Hindlimb muscle (tissue), 1 donor: ENCODE measurements at places on chromosomes 7 and 10.
A peak's percentile ranks its signal among the peaks of the same experiment; 100 is the strongest.

GRCh38 chr10:86953747-86954680 is 3.4 kb downstream of the MMRN2 start:
- peak; percentile 71 for DNase-seq

GRCh38 chr10:132710746-132711612 is 75.0 kb downstream of the NKX6-2 start:
- DNase-seq: no peak

DNA sequence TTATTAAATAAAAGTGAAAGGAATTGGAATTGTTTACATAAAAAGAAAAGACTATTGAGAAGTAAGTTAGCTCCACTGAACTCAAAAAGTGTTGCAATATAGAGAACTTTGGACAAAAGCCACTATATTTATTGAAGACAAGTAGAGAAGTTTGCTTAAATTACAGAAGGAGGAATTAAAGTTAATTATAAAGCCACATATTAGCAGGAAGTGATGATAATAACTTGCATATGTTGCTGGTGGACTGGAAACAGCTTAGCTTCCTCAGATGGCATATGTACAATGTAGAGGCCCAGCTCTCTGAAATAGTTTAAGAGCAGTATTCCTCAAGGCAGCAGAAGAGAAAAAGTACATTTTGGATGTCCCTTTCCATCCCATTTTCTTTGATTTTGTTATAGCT is 400.7 kb downstream of the GATA3 start:
- DNase-seq: no peak

DNA sequence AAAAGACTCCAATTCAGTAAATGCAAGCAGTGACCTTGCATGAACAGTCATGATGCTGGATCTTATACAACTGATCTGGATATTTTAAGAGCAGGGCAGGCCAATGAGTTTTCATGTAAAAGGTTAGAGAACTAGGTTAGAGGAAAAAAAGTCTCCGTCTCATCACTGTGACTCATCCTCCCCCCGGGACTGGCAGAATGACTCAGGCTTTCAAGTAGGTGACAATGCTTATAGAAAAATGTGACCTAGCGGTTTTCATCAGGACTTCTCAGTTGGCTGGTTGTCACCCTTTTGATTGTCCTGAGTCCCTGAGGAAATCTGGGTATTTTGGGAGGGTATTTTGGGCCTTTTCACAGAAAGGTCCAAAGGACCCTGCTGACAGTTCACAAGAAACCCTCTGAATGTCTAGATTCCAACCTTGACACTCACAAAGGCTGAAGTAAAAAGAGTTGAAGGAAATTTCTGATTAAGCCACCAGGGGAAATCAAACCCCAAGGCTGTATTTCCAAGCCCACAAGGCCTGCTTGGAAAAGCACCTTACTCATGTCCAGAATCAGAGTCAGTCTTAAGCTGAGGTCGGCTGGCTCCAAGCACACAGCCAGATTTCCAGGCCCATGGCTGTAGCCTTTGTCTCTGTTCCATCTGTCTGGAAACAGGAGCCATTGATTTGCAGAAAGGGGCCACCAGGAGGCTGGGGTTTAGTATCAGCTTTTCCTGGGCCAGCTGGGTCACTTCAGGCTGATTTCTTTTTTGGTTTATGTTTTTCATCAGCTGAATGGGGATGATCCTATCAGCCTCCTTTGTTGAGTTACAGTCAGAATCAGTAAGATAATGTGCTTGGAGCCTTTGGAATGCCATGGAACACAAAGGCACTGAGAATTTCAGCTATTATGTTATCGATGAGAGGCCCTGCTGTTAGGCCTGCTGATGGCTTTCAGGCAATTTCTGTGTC is 226.4 kb upstream of the HABP2 start:
- no peak for DNase-seq

DNA sequence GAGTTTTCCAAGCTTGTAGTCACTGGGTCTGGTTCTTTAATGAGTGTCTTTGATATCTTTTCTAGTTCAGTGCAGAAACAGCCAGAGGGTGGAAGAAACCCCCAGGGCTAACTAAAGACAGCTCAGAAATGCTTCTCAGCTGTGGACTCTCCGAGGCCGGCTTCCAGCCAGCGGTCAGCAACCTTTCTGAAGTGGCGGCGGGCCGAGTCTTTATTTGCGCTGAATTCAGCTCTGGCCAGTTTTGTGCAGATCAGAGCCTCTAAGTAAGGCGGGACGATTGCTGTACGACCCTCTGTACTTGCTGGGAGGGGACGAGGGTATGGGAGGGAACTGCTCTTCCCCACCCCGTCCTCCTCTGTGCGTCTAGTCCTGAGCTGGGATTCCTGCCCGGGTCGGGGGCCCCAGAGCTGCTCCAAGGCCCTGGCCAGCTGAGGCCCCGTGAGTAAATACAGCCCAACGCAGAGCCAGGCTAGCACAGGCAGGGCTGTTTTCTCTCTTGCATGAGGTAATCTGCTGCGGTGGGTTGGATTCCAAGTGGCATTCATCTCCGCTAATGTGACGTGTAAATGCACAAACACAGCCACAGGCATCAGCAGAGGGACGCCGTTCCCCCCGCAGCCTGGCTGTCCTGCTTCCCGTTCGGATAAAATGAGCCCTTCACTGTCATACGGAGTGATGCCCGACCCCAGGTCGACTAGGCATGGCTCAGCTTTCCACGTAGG is 159.8 kb downstream of the PIP4K2A start:
- peak; percentile 88 for DNase-seq

GRCh38 chr10:88687853-88688467 is 18.1 kb upstream of the LIPK start:
- DNase-seq: no peak

DNA sequence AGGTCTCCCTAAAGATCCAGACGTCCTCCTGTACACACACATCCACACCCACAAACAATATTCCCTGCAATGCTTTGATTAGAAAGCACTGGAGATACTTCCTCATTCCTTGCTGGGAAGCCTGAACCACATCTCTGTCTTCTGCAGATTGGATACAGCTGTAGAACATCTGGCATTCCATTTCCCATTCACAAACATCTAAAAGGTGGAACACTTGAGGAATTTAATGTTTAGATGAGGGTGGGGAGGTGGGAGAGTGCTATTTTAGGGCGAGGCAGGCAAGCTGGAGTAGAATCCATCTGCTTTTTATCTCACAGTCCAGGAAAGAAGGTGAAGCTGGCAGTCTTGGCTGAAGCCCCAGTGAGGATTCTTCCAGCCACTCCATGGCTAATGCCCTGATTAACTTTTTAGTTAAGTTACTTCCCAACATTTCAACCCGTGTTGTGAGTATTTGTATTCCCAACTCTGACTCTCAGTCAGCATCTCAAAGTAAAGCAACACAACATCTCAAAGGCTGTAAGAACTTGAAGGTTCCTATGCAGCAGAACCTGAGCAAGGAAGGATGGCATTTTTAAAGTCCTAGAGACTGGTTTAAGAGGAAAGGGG is 46.1 kb downstream of the CYTH3 start:
- DNase-seq: no peak

GRCh38 chr7:111239437-111239836 is 148.5 kb downstream of the LRRN3 start:
- no peak for DNase-seq

- DNase-seq: no peak
These were observed 50.1 kb upstream of the IFRD1 start for GRCh38 chr7:112400141-112400540.

- no peak for DNase-seq
These were observed 187.5 kb downstream of the GPAM start for GRCh38 chr10:111996103-111996502.

DNA sequence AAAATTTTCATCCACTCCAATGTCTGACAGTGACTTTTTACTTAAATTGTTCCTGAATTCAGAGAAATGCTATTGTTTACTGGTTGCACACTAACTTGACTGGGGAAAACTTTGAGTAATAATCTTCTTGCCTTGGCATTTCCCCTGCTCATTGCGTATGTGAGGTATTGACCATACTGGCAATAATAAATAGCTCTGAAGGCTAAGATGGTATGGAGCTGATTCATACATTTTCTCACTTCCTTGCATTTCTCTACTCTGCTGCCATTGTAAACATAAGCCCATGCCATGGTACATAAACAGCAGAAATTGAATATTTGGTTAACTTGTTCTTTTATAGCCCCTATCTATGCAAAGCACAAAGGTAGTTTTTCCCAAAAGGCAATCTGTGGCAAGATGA is 290.0 kb downstream of the RNLS start:
- DNase-seq: no peak

DNA sequence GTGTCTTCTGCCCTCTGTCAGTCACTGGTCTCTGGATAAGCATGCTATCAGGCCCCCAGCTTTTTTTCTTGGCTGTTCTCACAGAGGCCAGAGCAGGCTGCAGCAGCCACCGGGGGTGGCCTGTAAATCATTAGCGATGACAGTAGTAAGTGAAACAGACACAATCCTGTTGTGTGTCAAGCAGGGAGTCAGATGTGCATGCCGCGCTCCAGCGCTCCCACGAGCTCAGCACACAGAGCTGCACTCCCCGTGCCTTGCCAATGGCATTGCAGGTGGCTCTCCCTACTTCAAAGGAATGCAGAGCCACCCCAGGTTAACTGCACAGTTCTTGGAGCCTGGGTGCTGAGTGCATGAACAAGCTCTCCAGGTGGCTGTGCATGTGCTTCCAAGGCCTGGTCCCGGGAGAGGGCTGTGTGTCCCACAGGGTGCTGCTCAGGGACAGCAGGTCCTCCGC is 226.1 kb downstream of the GLRX3 start:
- no peak for DNase-seq

DNA sequence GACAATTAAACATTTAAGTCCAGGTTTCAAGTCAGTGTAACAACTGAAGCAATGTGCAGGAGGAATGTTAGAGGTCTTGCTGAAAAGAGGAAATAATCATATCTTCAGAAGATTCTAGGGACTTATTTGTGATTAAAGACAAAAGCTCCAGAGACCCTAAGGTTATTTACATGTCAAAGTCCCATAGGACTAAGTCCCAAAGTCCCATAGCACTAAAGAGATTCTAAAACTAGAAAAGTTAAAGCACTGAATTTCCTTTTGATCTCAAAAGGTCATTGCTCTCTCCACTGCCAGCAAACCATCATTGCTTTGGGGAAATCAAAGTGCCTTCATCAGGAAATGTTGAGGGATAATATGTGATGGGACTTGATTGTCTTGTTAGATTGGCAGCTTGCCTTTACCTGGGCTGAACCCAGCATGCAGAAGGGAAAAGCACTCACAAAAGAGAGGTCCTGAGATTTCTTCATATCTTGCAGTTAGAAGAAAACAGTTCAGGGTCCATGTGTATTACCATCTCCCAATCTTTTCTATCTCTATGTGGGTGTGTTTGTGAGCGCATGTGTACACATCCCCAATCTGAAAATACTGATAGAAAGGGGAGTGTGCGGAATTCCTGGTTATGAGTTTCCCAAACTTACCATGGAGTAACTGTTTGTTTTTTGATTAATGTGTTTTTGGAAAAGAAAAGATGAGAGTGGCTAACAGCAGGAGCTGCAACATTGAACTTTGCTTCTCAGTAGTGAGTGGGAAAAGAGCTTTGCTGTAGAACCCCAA is 21.8 kb downstream of the NUDT13 start:
- DNase-seq: no peak

GRCh38 chr10:86970162-86970981 is 2.1 kb downstream of the ADIRF start:
- DNase-seq: no peak

- no peak for DNase-seq
These were observed 322.6 kb downstream of the TFEC start for GRCh38 chr7:115708013-115708341.

GRCh38 chr7:112995059-112995824 is 91.4 kb downstream of the GPR85 start:
- no peak for DNase-seq

DNA sequence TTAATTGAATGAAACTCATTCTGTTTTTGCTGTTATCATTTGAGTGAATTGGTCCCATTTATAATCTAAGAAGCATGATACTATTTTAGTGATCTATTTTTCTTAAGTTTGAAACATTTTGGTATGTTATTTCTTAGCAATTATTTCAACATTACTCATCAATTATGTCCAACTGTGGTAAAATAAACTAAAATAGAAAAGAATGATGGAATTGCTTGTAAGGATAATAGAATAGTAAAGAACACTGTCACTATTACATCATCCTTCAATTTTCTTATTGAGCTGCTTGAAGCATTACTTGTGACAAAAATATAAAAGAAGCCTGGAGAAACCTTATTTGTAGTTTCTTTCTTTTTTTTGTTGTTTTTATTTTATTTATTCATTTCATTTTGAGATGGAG is 42.4 kb downstream of the ZNF487 start:
- no peak for DNase-seq

- DNase-seq: no peak
These were observed 133.5 kb downstream of the TACC2 start for GRCh38 chr10:122122493-122122892.

DNA sequence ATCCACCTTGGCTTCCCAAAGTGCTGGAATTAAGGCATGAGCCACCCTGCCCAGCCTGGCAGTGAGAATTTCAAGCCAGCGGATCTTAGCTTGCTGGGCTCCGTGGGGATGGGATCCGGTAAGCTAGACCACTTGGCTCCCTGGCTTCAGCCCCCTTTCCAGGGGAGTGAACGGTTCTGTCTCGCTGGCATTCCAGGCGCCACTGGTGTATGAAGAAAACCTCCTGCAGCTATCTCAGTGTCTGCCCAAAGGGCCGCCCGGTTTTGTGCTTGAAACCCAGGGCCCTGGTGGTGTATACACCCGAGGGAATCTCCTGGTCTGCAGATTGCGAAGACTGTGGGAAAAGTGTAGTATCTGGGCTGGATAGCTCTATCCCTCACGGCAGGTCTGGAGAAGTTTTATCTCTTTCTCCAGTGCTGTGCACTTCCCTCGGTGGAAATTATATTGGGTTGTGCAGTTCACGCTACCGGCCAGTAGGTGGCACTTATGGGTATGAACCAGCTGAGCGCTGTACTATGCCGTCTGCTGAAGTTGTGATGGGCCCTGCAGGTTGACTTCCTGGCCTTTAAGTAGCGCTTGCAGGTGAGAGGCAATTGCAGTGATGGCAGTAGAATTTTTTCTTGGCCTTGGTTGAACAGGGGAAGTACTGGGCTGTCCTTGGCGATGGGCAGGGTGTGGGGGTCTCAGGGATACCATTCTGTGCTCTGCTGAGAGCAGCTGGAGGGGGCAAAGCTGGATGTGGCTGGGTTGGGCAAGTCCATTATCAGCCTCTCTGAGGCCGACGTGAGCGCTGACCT is 138.0 kb upstream of the MTPN start:
- no peak for DNase-seq

DNA sequence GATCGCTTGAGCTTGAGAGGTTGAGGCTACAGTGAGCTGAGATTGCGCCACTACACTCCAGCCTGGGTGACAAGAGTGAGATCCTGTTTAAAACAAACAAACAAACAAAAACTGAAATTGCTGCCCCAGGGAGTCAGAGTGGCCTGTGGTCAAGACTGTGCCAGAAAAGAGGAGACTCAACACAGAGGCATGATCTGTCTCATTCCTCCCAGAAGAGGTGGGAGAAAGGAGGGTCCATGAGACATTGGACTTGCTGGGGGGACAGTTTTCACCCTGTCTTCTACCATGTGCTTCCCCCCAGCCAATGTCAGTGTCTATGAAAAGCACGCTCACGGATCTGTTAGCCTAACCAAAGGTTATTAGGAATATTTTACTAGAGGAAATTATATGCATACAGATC is 3.2 kb downstream of the ZNF853 start:
- DNase-seq: no peak

- no peak for DNase-seq
These were observed 103.6 kb downstream of the BTAF1 start for GRCh38 chr10:92027141-92027540.

GRCh38 chr7:91267171-91267955 is 3.1 kb downstream of the FZD1 start:
- peak; percentile 45 for DNase-seq

GRCh38 chr7:738723-739454 is 11.8 kb upstream of the PRKAR1B start:
- no peak for DNase-seq
